ENCODE measurements at places on chromosomes 13 and 19. TPM values are rescaled to one million over a fixed set of nuclear protein-coding genes. Genes with fewer than 3 reads are reported as not detected.

SYNGR4 gene
- not detected for total RNA-seq

GJB6 gene
- total RNA-seq: 1.6 TPM

ZNF728 gene
- total RNA-seq: 10.6 TPM

S1PR5 gene
- not detected for total RNA-seq

PEG3 gene
- 16.2 TPM for total RNA-seq

CEACAM18 gene
- not detected for total RNA-seq

JSRP1 gene
- not detected for total RNA-seq

SLITRK5 gene
- total RNA-seq: 0.47 TPM

C19orf81 gene
- not detected for total RNA-seq

MLLT1 gene
- 21.4 TPM for total RNA-seq

GDF15 gene
- 3.0 TPM for total RNA-seq

KLK13 gene
- total RNA-seq: 5.1 TPM

ZNF675 gene
- 14.0 TPM for total RNA-seq

TLE6 gene
- total RNA-seq: not detected

ZNF284 gene
- total RNA-seq: 2.4 TPM

GARIN5A gene
- total RNA-seq: not detected

SH2D3A gene
- total RNA-seq: 0.78 TPM

FCAR gene
- total RNA-seq: not detected

COL4A1 gene
- 389 TPM for total RNA-seq

TDRD12 gene
- total RNA-seq: 1.2 TPM

WDR87 gene
- not detected for total RNA-seq

MIA gene
- 3.1 TPM for total RNA-seq

DIRAS1 gene
- 25.8 TPM for total RNA-seq

LMO7 gene
- 31.9 TPM for total RNA-seq

GARIN5B gene
- not detected for total RNA-seq

ZNF256 gene
- 5.0 TPM for total RNA-seq

MBD3L2 gene
- not detected for total RNA-seq

PTH2 gene
- total RNA-seq: not detected

OR4F17 gene
- not detected for total RNA-seq

MISP3 gene
- 2.7 TPM for total RNA-seq
